ENCODE measurements at places on chromosomes 6 and 20.

GRCh38 chr20:53963635-53964034 is 106.8 kb downstream of the BCAS1 start:
- no peak for DNase-seq

GRCh38 chr6:101486726-101487125 is 93.2 kb downstream of the GRIK2 start:
- DNase-seq: no peak

GRCh38 chr6:28586962-28587745 is 61.5 kb downstream of the GPX5 start:
- peak; percentile 83 for DNase-seq

DNA sequence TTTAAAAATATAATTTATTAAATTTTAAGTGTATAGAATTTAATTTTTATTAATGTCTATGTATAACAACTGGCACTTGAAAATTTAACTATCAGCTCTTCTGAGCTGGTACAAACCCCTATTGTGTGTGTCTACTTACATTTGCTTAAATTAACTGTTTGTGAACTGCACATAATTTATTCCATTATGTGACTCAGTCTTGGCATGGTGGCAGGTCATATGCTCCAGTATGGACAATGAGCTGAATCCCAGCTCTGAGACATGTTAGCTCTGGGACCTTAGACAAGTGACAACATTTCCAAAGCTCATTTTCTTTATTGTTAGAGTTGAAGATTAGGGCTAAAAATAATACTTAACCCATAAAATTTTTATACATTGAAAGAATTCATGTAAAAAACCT is 526.1 kb upstream of the MARCKS start:
- no peak for DNase-seq

- DNase-seq: no peak
Measured at GRCh38 chr6:94050515-94050914, 631.2 kb upstream of the EPHA7 start.

- DNase-seq: no peak
Measured at GRCh38 chr6:70886661-70887060, 70.2 kb downstream of the B3GAT2 start.

Data from mammary epithelial cell (primary cell).